GM12864 (cell line): ENCODE measurements at places on chromosomes 7 and 10.

- DNase-seq = no peak
These were observed 56.6 kb downstream of the ELMO1 start for GRCh38 chr7:37391791-37392672.

DNA sequence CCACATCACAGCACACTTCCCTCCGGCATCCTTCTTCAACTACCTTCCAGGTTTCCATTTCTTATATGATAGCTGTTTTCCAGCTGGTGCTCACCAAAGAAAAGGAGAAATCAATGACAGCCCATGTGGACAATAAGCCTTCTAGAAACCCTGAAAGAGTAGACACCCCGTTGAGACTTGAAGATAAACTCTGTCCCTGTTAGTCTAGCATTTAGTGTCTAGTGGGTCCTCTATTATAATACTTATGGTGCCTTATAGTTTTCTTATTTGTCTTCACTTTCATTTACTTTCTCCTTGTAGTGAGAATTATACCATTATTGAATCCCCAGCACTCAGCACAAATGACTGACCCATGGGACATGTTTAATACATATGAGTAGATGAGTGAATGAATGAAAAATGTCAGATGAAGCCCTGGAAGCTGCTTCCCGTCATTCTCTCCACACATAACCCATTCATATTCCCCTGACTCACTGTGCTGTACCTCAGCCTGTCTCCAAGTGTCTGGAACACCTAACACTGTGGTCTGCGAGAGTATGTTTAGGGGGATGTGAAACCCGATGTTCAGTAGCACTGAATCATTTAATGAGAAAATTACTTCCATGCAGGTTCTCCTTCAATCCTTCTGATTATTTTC, 377.6 kb downstream of the GPR158 start:
- DNase-seq = no peak

DNA sequence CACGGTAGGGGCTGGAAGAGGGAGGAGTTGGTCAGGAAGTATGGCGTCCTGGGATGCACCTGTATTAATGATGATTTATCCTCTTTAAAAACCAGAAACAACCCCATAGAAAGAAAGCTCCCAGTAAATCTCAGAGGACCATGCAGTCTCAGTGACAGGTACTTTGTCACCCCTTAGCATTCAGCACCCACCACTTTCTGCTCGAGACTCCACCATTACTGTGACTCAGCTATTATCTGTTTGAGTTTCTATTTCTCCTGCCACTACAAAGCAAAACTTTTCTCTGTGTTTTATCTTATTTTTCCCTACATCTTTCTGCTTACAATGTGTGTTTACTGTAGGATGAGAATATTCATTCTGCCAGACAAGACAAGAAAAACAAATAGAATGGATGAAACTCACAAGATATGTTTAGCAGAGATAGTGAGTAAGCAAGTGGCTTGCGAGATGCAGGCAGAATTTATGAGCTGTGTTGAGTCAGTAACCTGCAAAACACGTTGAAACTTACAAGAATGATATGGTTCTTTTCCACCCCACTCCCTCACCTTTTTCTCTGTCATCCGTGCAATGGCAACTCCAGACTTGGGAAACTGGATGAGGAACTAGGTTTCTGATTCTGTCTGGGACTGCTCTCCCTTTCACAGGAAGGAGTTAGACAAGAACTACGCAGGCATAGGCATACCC, 127.1 kb downstream of the AOAH start:
- DNase-seq = no peak

DNA sequence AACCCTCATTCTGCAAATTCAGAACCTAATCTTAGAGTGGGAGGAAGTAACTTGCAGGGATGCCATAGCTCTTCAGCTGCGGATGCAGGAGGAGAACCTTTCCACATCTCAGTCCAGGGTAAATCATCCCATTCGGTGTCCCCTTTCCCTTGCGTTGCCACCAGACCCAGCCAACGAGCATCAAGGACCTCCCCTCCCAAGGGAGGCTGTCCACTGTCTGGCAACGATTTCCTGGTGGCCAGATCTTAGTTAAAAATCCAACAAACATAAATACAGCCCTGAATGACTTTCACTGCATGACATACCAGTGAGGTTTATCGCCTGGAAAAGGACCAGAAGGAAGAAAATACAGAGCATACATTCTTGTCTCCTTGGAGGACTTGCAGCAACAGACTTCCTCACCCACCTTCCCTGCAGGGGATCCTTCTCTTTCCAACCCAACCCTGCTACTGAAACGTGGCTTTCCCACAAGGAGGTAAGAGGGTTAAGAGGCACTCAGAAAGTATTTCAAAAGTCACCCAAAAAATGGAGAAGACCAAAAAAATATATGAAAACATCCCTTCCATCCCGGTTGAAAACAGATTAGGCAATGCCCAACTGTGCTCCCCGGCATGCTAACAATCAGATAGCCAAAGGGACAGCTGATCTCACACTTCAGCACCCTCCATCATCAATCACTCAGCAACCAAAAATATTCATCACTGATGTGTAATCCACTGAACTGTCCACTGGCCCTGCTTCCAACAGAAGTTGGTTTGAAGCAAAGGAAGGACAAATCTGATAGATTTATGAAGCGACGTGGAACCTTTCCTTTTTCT, 206.6 kb downstream of the TNS3 start:
- no peak for DNase-seq

GRCh38 chr7:99218406-99219184, 10.7 kb upstream of the KPNA7 start:
- no peak for DNase-seq

DNA sequence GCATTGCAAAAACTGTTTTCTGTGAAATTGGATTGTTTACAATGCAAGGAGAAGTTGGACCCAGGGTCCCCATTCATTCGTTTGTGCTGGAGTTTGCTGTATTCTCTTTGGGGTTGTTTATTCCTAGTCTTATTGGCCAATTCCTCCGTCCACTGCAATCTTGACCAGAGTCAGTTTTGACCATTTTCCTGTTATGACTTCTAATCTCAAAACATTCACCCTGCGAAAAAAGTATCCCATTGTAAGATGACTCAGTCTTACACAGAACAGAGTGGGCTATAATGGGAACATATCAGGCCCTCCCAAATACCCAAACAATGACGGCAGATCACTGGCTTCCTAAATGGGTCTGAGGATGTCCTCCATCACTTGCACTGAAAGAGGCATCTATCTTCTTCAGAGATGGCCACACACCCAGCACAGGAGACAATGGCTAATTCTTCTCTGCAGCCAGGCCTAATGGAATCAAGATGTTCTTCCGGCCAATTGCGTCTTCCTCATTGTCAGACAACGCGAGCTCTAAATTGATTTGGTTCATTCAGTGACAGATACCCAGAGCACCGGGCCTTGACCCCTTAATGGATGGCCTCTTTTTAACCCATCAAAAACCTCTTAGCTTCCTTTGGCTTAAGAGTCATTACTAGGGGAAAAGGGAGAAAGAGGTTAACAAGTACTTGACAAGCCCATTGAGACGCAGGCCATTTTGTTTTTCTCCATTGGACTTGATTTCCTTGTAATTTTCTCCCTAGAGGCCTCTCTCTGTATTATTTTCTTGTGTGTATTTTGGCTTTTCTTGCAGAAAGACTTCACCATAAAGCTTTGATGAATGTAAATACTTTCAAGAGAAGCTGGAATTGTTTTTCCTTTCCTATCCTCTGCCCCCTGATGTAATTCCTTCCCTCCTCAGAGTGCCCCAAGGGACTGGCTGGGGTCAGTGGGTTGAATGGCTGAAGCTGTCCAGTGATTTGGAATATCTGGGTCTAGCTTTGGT, 129.6 kb downstream of the PRPF18 start:
- no peak for DNase-seq

DNA sequence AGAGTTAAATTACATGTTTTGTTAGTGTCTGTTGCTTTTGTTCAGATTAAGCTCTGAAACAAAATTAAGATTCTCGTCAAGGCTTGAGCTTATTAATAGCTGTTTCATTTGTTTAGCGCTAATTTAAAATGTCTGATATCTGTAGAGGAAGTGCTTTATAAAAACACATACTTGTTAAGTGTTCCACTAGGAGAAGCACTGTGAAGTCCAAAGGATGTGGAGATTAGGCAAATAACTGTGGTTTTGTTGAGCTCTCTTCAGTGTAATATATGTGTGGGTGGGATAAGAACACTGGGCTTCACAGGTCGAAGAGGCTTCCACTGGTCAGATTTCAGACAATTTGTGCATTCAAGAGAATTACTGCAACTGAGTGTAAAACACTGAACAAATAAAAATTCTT, 242.0 kb downstream of the AUTS2 start:
- DNase-seq = no peak

GRCh38 chr7:131057015-131057793, 270.5 kb upstream of the MKLN1 start:
- no peak for DNase-seq

DNA sequence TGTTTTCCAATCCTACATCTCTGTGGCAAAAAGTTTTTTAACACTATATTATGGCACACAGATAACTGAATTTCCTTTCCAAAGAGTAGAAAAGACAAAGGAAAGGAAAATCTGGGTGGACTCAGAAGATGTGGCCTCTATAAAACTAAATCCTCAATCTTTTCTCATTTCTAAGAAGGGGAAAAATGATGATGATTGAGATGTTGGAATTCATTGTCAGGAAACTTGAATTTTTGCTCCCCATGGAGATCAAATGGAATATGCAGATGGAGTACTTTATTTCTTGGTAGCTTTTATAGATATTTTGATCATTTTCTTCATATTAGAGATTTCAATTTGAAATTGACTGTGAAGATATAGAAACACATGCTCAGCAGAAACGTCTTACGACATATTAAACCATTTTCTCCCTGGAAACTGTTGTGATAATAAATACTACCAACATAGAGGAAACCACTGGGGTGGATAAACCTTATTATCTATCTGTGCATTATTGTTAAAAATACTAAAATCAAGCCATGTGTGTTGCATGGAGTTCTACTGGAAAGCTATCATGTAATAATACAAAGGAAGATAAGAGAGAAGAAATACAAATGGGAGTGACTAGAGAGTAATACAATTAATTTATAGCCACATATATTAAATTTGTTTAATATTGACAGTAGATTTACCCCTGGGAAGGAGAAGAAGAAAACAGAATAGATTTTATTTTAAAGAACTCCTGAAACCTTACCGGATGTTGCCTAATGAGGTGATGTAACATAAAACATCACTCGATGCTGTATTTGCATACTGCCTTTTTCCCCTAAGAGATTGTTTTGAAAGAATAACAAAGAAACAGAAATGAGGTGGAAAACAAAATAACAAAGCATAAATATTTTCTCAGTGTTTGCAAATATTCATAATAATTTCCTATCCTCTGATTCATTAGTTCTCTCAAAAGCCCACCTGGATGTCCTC, 931.2 kb upstream of the C7orf33 start:
- DNase-seq = no peak

DNA sequence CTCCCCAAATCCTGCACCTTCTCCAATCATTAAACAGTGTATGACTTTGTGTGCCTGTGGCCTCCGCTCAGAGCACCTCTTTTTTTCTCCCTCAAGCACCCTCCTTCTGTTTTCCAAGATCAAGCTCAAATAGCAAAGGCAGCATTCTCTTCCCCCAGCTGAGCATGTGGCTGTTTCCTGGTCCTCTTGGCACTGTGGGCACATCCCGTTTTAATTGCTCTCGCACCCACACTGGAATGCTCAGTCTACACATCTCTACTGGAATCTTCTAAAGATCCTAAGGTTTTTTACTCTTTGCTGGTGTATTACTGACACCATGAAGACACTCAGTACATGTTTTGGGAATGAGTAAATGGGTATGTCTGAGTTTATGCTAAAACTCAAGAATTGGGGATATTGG, 107.4 kb downstream of the WDFY4 start:
- no peak for DNase-seq

- no peak for DNase-seq
These were observed 21.8 kb downstream of the PALD1 start for GRCh38 chr10:70500368-70500767.
